ENCODE measurements at places on chromosomes 1 and 21. TPM values are rescaled to one million over a fixed set of nuclear protein-coding genes. Genes with fewer than 3 reads are reported as not detected.

The FCER1G gene
- total RNA-seq = not detected

The CRB1 gene
- 0.57 TPM for total RNA-seq

The C1QA gene
- total RNA-seq = not detected

The OR2M3 gene
- not detected for total RNA-seq

The KRTAP12-3 gene
- not detected for total RNA-seq

The RNU1-2 gene
- total RNA-seq = under 0.01 TPM

The IFI44L gene
- 2.1 TPM for total RNA-seq

The SIPA1L2 gene
- total RNA-seq = 19.4 TPM

The ZBTB8A gene
- total RNA-seq = 7.1 TPM

All from thoracic aorta endothelial cell (primary cell).